ENCODE measurements at places on chromosomes 2 and 18.

GRCh38 chr2:221282386-221282785 lies 289.7 kb downstream of the EPHA4 start:
- DNase-seq: no peak

DNA sequence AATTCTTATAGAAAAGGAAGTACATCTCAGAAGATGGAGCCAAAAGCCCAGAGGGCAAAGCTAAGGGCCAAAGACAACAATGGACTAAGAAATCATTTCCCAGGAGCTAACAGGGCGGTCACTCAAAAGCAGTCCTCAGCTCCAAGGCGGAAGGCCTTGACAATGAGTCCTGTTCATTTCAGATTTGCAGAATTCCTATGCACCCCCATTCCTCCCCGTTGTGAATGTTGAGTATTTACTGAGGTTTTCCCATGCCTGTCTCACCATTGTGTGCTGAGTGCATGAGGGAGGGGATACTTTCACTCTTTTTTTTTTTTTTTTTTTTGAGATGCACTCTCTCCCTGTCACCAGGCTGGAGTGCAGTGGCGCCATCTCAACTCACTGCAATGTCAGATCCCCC lies 18.8 kb upstream of the DTNB start:
- no peak for DNase-seq

DNA sequence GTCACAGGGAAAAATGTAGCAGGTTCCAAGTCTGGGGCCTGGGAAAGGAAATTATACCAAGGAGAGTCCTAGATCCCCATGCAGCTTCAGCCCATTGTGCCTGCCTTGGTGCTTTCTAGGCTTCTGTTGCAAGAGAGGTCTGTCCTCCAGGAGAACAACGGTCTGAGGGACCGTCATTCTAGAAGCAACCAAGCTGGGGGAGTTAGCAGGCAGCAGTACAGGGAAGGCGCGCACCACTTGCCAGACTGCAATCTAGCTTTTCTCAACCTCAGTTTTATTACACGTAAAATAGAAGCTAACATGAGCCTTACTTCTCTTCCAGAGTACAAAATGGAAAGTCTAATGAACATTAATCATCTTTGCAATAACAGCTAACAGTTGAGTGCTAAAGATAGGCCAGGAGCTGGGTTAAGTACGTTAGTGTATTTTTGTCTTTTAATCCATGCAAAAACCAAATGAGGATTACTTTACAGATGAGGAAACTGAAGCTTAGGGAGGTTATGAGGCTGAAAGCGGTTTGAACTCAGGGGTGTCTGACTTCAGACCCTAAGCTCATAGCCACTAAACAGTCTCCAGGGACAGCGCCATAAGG lies 1.9 kb downstream of the TCF23 start:
- DNase-seq: no peak

GRCh38 chr2:31822587-31822986 lies 188.2 kb downstream of the MEMO1 start:
- no peak for DNase-seq

DNA sequence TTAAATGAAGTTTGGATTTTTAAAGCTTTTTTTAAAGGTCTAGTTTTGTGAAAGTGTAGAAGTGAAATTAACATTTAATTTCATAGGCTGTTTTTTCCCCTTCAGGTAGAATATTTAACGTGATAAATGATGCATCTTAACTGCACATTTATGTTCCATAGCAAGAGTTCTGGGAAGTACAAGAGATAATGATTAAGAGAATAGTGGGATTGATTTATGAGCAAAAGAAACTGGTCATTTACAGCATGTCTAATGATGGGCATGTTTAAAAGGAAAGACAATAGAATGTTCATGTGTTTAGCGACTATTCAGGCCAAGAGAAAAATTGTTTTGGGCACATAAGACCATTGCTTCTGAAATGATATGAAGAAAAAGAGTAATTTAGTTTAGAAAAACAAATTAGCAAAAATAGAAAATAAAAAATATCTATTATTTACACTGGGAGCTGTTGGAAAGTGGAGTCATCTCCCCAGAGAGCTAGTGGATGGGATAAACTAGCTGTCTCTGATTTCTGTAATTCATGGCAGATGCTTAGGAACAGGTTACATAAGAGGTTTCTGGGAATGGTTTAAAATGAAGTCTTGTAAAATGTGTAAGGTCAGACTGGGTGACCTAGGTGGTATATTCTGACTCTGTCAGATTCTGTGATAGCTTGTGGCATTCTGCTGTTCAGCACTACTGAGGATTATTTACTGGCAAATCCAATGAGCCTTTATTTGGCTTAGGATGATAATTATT lies 60.7 kb downstream of the WDR7 start:
- no peak for DNase-seq

- DNase-seq: no peak
These were observed 115.1 kb upstream of the PPP1CB start for GRCh38 chr2:28636491-28636890.

DNA sequence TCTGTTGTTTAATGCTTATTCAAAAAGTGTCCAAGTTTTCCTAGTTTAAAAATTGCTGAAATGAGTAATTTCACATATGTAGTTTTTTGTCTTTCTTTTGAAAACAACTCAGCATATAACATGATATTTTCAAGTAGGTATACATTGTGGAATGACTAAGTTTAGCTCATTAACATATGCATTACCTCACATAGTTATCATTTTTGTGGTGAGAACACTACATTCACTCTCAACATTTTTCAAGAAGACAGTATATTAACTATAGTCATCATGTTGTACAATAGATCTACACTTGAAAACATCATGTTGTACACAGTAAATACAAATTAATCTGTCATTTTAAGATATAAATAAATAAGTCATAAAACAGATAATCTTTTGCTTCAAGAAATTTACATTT lies 340.0 kb downstream of the CCDC85A start:
- no peak for DNase-seq

- DNase-seq: no peak
These were observed 120.6 kb downstream of the PLB1 start for GRCh38 chr2:28616396-28616999.

- DNase-seq: no peak
These were observed 13.7 kb upstream of the MMADHC start for GRCh38 chr2:149601141-149601796.

DNA sequence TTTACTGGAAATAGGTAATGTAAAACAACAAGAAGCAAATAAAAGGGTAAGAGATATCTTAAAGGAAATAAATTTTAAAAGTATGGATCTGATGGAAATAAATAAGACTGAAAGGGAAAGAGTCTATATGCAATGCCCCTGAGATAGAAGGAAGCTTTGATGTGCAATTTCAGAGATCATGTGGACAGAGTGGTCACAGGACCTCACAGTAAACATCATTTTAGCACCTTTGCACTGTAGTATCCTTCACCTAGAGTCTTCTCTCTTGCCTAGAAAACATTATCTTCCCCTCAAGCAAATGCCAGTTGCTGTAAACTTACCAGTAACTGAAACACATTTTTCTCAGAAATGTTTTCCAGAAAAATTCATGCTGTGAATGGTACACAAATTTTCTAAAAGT lies 1621.3 kb upstream of the TMEFF2 start:
- no peak for DNase-seq
